ENCODE measurements at places on chromosomes 1 and 21. TPM values are rescaled to one million over a fixed set of nuclear protein-coding genes. Genes with fewer than 3 reads are reported as not detected.

- peak; percentile 85 for DNase-seq
Observed at GRCh38 chr1:119275145-119276134, 93.1 kb upstream of the HAO2 start.

- DNase-seq: no peak
Observed at GRCh38 chr1:27648602-27649305, 13.8 kb upstream of the FGR start.

DNA sequence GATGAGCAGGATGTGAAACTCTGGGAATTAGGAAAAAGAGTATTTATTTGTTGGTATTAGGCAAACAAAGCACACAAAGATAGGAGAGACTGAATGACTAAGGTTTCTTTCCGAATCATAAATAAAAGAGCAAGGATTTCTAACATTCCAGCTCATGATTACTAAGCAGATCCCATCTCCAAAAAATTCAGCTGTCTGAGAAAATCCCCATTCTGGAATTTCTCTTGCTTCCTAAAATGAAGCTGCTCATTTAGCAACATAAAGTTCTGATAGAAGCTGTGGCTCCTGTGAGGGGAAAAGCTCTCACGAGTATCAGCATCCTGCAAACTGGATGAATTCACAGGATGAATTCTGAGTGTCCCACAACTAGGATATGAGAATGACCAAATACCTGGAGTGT is 6.7 kb upstream of the SH2D5 start:
- DNase-seq: no peak

Gene CCDC185
- not detected for total RNA-seq

Gene EXO1
- total RNA-seq: 7.9 TPM

Measured in HT-29 (cell line).